ENCODE measurements at places on chromosomes 2 and 18.
A peak's percentile ranks its signal among the peaks of the same experiment; 100 is the strongest.

- DNase-seq, result no peak
Measured at GRCh38 chr2:23536326-23536725, 151.3 kb downstream of the KLHL29 start.

- no peak for DNase-seq
Measured at GRCh38 chr2:217279140-217279539, 419.3 kb upstream of the TNP1 start.

GRCh38 chr2:58030771-58031170 is 15.8 kb upstream of the VRK2 start:
- no peak for DNase-seq

- no peak for DNase-seq
Measured at GRCh38 chr2:26615860-26616705, 25.1 kb downstream of the CIB4 start.

DNA sequence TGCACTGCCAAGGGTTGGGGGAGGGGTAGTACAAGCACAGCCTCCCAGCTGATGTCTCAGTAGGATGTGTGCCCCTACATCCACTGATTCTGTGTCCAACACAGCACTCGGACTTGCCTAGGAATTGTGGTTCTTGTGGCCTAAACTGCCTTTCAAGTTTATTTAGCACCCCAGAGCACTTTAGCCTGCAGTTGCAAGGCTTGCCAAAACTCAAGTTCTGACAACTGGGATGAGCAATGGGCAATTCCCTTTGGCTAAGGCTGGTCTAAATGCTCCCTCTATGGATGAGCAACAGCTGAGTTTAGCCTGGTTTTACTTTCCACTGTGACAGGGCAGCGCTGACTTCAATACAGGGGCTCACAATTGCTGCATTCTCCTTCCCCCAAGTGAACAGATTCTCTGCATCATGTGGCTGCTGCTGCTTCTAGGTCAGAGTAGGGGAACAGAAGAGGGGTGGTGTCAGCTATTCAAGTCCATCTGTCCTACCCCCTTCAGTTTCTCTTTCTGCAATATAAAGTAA is 471.5 kb downstream of the PIK3C3 start:
- DNase-seq, result no peak

GRCh38 chr2:152492131-152492530 is 157.2 kb downstream of the FMNL2 start:
- DNase-seq, result no peak

- no peak for DNase-seq
Measured at GRCh38 chr18:62751341-62751821, 36.0 kb downstream of the PHLPP1 start.

DNA sequence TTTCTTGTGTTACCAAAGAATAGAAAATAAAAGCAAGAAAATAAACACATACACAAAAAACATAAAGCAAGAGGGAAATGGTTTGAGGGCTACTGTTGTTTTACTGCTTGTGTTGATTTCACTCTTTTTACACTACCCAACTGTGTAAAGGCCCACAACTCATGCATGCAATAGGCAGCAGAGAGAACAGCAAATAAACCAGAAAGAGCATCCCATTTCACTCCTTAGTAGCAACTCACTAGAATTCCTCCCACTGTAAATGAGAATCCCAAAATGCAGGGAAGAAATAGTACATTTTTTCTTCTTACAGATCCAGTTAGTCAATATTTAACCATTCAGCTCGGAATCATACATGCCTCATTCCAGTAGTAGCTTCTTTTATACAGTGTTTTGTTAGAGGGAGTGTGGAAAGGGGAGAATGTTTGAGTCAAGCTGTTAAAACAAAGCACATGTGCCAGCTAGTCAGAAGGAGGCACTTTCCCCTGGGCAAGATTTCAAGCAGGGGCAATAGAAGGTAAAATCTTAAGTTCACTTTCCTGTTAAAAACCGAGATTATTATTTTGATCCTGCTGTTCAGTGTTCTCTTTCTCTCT is 147.2 kb upstream of the FAM98A start:
- no peak for DNase-seq

GRCh38 chr2:85785027-85785822 is 31.4 kb downstream of the ATOH8 start:
- DNase-seq, result no peak

DNA sequence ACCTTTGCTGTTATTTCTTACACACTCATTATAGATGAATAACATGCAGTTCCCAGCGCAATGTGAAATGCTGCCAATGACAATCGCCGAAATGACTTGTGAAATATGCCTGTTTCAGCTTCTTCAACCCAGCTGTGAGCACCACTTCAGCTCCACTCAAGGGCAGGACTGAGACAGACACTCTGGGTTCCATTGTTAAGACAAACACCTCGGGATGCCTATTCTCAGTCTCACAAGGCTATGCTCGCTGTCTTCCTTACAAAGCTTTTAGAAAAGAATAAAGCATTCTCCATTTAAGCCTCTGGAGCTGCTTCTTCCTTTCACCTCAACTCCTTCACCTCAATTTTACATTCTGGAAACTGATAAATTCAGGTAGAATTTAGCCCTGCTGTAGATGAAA is 4.2 kb downstream of the CBLN2 start:
- no peak for DNase-seq

- DNase-seq, result no peak
Measured at GRCh38 chr2:64525317-64525613, 1.1 kb downstream of the AFTPH start.

DNA sequence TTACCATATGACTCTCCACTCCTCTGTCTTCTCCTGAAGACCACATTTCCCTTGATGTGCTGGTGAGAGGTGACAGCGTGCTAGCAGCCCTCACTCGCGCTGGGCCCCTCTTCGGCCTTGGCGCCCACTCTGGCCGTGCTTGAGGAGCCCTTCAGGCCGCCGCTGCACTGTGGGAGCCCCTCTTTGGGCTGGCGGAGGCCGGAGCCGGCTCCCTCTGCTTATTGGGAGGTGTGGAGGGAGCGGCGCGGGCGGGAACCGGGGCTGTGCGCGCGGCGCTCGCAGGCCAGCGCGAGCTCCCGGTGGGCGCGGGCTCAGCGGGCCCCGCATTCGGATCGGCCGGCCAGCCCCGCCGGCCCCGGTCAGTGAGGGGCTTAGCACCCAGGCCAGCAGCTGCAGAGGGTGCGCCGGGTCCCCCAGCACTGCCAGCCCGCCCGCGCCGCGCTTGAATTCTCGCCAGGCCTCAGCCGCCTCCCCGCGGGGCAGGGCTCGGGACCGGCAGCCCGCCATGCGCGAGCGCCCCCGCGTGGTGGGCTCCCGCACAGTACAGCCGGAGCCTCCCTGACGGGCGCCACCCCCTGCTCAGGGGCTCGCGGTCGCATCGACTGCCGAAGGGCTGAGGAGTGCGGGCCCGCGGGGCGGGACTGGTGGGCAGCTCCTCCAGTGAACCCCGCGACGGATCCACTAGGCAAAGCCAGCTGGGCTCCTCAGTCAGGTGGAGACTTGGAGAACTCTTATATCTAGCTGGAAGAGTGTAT is 246.6 kb upstream of the REG3G start:
- DNase-seq, result no peak

- DNase-seq, result no peak
Measured at GRCh38 chr2:150167711-150168110, 319.8 kb downstream of the RND3 start.

- no peak for DNase-seq
Measured at GRCh38 chr2:8036366-8036765, 645.5 kb upstream of the ID2 start.

- peak; percentile 26 for DNase-seq
Measured at GRCh38 chr2:96839293-96839874, 4.4 kb downstream of the ANKRD23 start.

- no peak for DNase-seq
Measured at GRCh38 chr18:9643549-9643948, 29.2 kb upstream of the PPP4R1 start.

GRCh38 chr18:33749834-33750233 is 171.8 kb downstream of the ASXL3 start:
- DNase-seq, result peak; percentile 25

- no peak for DNase-seq
Measured at GRCh38 chr2:218953366-218953954, 6.0 kb upstream of the CDK5R2 start.

DNA sequence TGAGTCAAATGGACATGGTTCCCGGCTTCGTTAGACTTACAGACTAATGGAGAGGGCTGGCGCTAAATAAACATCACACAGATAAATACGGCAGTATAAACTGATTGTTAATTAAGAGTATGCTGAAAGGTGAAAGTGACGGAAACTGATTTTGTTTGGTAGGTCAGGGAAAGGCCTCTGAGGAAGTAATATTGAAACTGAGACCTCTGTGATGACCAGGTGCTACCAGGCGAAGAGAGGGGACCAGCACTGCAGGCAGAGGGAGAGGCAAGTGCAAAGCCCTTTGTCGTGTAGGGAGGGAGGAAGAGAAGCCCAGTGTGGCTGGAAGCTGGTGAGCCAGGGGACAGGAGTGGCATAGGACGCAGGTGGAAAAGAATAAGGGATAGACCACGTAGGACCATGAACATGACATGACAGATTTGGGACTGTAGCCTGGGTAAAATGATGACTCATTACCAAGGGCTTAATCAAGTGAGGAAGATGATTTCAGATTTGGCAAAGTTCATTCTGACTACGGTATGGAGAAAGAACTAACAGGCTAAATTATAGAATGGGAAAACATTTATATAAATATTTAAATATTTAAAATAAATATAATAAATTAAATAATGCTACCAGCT is 433.1 kb downstream of the NCKAP5 start:
- DNase-seq, result no peak

DNA sequence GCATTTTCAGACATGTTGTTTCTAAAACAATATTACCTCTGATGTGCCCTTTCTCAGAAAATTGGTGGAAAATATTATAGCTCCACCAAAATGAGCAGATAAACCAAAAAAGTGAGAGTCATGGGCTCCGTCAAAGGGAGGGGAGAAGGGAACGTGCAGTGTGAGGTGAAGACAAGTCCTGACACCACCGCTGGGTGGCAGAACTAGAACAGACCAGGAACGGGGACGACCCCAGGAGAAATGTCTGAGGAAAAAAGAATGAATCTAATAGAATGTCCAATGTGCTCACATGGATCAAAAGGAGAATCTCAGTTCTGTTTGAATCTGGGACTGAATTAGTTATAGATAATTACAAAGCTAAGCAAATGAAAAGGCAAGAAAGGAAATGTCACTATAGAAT is 22.6 kb upstream of the BCL2 start:
- peak; percentile 67 for DNase-seq

DNA sequence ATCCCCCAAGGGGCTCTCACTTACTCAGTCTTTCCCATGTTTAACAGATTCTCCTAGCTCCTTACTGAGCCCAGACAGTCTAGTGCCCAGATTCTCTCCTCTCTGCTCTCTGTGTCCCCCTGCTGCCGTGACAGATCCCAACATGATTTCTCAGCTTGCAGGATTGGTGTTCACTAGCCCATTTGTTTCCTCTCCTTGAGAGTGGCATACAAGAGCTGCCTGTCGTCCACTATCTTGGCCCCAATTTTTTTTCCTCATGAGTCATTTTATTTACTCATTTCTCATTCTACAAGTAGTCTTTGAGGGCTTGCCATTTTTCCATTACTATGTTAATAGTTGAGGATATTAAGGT is 199.9 kb upstream of the FN1 start:
- no peak for DNase-seq

DNA sequence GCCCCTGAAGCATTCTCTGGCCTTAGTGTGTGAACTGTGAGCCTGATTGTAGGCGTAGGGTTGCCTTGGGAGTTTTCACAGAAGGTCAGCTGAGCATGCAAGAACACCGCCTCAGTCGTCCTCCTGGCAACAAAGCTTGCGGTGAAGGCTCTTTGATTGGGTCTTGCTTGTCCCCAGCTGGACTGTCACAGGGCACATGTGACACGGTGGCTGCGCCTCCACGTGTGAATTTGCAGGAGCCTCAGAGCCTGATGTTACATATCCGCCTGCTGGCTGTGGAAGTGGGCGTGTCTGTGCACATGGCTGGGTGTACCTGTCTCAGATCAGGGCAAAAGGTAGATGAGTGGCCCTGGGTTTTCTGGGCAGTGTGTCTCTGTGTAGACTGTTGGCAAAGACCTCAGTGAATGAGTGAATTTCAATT is 228.7 kb downstream of the HAUS1 start:
- DNase-seq, result peak; percentile 39

DNA sequence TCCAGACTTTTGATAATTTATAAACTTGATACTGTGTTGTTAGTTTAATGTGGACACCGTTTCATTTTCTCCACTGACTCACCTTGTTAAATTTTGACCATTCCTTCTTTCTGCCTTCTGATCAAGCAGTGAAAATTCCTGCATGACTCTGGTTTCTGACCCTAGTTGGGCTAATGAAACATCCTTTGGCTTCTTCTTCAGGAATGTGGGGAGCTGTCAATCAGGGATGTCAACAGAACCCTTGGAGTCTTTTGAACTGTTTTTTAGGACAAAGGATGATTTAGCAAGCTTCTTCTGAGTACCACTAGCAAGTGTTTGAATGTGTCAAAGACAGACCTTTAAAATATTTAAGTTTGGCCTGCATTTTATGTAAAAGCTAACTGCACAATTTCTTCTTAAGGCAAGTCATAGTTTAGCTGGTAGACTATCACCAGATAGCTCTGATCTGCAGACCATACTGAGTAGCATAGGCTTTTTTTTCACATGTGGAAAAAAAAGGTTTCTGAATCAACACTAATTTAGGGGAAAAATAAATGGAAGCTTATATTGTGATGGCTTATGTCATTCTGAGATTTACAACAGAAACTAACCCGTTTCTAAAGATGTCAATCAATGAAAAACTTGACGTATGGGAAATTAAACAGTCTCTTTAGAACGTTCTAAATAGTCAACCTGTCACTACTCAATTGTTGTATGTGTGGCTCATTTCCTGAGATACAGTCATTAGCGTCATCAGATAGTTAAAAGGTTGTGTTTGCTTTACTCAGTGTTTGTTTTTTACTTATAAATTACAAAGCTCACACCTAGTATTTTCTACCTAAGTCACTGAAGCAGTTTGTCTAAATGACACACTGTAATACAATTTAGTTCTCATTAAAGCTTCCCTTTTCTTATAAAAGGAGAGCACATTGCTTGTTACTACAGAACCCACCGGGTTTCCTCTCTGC is 311.4 kb downstream of the PTPRM start:
- no peak for DNase-seq

DNA sequence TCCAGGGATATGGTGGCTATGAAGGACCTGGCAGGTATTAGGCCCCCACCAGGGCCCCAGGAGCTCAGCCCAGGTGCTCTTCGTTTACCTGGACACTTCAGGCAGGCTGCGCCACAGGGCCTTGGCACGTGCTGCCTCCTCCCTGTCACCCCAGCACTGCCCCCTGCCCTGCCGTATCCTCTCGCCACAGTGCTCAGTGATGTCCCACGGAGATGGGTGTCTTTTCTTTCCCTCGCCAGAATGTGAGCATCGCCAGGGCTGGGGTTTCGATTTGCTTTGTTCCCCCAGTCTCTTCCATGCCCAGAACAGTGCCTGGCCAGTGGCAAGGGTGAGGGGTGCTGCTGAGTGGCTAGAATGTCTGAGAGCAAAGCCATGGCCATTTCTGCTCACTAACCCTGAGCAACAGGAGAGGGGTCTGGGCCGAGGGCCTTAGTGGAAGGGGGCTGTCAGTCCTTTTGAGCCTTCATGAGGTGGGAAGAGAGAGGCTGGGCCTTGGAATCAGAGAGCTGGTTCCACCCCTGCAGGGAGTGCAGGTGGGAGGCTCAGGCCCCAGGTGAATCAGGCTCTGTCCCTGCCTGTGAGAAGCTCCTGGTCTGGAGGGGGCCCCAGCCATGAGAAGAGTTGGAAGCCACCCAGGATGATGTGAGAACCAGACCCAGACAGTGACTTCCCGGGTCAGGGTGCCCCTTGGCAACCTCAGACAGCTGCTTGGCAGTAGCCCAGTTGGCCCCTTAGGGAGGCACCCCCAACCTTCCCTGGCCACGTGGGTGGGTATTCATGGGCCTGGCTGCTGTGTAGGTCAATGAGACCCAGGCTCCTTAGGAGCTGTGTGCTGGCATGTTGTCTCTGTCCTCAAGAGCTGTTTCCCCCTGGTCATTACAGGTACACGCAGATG is 129.9 kb upstream of the HS6ST1 start:
- DNase-seq, result no peak

GRCh38 chr18:24544949-24545348 is 84.5 kb downstream of the HRH4 start:
- DNase-seq, result no peak
